ENCODE measurements at places on chromosomes 13 and 19. TPM values are rescaled to one million over a fixed set of nuclear protein-coding genes. Genes with fewer than 3 reads are reported as not detected.

DNA sequence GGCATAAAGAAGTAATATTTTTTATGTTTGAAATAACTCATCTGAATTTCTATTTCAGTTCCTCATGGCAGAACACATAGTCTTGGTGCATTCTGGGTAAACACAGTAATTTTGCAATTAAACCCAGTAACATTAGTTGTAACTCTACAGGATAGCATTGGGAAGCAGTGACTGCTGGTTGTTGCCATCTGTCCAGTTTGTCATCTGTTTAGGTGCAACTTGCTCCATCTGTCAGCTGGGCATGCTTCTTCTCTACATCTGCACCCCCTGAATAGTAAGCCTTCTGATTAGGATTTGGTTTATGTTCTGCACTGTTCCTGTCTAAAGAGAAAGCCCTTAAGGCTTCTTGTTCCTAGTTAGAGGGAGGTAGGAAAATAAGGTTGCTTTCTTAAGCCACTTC lies 63.5 kb upstream of the CSNK1A1L start:
- DNase-seq = no peak
- no peaks in the 10 kb centered on the region for H3K36me3 ChIP-seq
- H3K4me3 ChIP-seq = no peak overlapping the region
- H3K27me3 ChIP-seq = no peaks in the 10 kb centered on the region
- no peaks in the 10 kb centered on the region for H3K4me1 ChIP-seq
- H3K27ac ChIP-seq = no peak overlapping the region

DNA sequence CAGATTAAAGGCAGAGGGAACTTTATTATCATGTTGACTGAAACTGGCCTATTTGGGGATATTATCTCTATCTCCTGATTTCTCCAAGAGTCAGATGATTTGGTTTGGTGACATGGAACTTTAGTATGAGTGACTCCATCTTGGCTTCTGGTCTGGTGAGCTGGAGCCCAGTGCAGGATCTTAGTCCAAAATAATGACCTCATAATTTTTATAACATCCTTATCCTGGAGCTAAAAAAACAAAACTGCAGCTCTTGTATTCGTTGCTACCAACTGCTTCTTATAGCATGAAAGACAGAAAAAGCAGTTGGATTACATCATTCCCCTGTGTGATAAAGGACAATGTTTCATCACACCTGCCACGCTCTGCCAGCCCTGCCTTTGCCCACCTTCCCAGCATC lies 39.3 kb upstream of the RNF17 start:
- H3K27ac ChIP-seq = no peak overlapping the region
- H3K36me3 ChIP-seq = no peaks in the 10 kb centered on the region
- no peak for DNase-seq
- H3K4me1 ChIP-seq = no peaks in the 10 kb centered on the region
- peaks cover 20% of the 10 kb centered on the region for H3K27me3 ChIP-seq

- H3K36me3 ChIP-seq = no peaks in the 10 kb centered on the region
- no peak for DNase-seq
- H3K27me3 ChIP-seq = peaks cover 3% of the 10 kb centered on the region
- H3K4me1 ChIP-seq = peaks cover 6% of the 10 kb centered on the region
- no peak overlapping the region for H3K4me3 ChIP-seq
Measured at GRCh38 chr13:30440910-30441703, 18.8 kb downstream of the UBE2L5 start.

GRCh38 chr19:51822325-51822724 lies 27.4 kb downstream of the FPR3 start:
- H3K4me3 ChIP-seq = no peak overlapping the region
- no peak overlapping the region for H3K27ac ChIP-seq
- DNase-seq = no peak
- H3K4me1 ChIP-seq = no peaks in the 10 kb centered on the region
- H3K27me3 ChIP-seq = no peaks in the 10 kb centered on the region

- H3K4me3 ChIP-seq = no peak overlapping the region
- no peak for DNase-seq
- no peaks in the 10 kb centered on the region for H3K4me1 ChIP-seq
- H3K27ac ChIP-seq = no peak overlapping the region
Measured at GRCh38 chr13:71360041-71360440, 507.0 kb downstream of the DACH1 start.

DNA sequence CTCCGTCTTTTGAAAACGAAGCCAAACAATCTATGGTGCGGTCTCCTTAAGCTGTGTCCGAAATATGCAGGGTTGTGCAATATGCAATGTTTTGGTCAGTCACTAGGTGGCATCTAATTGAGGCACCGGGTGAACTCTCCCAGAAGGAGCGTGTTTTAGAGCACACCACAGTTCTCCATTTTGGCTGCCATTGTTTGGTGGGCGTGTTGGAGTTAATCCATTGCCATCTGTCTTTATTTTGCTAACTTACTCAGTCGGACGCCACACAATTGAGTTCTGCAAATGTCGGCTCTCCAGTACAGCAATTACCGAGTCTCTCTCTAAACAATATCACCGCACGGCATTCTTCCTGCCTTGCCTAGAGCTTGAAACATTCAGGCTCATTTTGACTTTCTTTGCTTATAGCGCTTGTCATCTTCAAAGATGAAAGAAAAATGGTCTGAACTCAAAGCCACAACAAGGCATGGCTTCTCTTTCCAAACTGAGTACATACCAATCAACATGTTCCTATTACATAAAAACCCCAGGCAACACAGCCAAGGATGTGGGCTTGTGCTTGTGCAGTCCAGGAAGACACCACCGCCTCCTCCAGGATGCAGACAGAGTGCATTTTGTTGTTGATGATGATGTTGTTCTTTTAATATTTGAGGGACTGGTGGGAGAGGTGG lies 182.0 kb upstream of the SERP2 start:
- H3K27me3 ChIP-seq = peaks cover 51% of the 10 kb centered on the region
- peaks cover 3% of the 10 kb centered on the region for H3K36me3 ChIP-seq
- no peak overlapping the region for H3K27ac ChIP-seq
- H3K4me3 ChIP-seq = no peak overlapping the region
- DNase-seq = peak; percentile 17

- no peak for DNase-seq
- no peak overlapping the region for H3K27ac ChIP-seq
- no peaks in the 10 kb centered on the region for H3K4me1 ChIP-seq
- peaks cover 13% of the 10 kb centered on the region for H3K36me3 ChIP-seq
- H3K27me3 ChIP-seq = no peaks in the 10 kb centered on the region
Measured at GRCh38 chr19:5112681-5113575, 144.0 kb downstream of the KDM4B start.

- H3K4me3 ChIP-seq = no peak overlapping the region
- H3K27me3 ChIP-seq = no peaks in the 10 kb centered on the region
- peaks cover 14% of the 10 kb centered on the region for H3K36me3 ChIP-seq
- H3K27ac ChIP-seq = no peak overlapping the region
- DNase-seq = no peak
Measured at GRCh38 chr13:32431361-32431760, 3.4 kb upstream of the N4BP2L1 start.

DNA sequence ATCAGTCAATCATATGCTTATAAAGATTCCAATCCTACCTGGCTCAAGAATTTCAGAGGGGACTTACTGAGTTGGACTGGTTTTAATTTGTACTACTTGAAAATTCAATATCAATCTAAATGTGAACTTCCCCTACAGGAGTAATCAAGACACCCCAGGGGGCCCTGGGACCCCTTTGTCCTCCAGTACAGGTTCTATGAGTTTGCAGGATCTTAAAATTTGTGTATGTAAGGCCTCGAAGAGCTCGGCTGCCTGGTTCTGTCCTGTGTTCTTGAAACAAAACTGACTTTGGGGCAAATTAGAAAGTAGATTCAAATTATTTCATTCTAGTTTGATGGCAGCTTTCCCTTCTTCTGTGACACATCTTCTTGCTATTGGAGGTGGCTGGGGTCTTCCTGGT lies 261.3 kb downstream of the KCNRG start:
- no peak for DNase-seq
- no peaks in the 10 kb centered on the region for H3K36me3 ChIP-seq
- H3K4me3 ChIP-seq = no peak overlapping the region
- no peaks in the 10 kb centered on the region for H3K4me1 ChIP-seq
- H3K27me3 ChIP-seq = peaks cover 6% of the 10 kb centered on the region

DNA sequence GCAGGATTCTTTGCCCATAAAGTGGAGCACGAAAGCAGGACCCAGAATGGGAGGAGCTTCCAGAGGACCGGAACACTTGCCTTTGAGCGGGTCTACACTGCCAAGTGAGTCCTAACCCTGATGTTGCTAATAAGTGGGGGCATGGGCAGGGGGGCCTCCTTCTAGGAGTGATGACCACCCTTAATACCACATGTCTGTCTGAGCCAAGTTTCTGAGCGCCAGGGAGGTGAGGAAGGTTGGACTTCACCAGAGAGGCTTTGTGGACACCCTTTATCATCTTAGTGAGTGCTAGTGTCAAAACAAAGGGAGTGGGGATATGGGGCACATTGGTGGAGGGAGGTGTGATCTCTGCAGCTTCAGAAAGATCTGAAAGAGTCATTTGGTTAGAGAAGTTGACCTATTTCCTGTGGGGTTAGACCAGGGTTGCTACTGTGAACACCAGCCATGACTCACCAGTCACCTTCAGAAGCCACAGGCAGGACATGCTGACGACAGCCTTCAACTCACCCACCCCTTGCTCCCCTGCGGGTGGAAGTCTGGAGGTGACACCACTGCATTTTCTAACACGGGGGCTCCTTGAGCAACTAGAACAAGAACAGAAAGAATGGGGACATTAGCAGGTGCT lies 8.8 kb downstream of the ALOX5AP start:
- peaks cover 53% of the 10 kb centered on the region for H3K36me3 ChIP-seq
- peak overlapping the region; percentile 85 for H3K27ac ChIP-seq
- H3K4me3 ChIP-seq = peak overlapping the region; percentile 51
- peaks cover 59% of the 10 kb centered on the region for H3K4me1 ChIP-seq

DNA sequence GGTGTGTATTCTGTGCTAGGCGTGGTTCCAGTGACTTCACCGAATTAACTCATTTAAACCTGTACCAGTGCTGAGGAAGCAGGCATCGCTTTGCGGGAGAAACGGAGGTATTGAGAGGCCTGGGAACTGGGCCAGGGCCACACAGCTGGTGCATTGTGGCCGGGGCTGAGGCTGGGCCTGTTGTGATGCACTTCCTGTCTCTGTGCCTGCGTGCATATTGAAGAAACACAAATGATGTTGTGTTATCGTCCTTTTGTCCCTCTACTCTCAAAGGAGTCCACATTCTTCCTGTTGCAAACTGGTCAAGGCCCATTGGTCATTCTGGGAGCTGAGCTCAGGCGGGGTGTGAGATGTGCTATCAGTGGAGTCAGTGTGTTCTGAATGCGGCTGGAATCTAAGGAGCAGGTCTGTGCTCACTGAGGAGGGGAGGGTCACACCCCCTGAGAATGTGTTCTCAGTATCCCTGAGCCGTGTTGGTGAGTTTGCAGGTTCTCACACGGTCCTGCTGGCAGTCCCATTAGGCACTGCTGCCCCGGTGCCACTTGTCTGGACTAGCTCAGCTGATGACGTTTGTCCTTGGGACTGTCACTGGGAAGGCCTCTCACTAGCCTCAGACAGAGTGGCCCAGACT lies 62.1 kb downstream of the ARHGEF7 start:
- peak overlapping the region; percentile 24 for H3K4me3 ChIP-seq
- peaks cover 57% of the 10 kb centered on the region for H3K36me3 ChIP-seq

GRCh38 chr19:14300303-14300702 lies 80.9 kb upstream of the ADGRE5 start:
- no peaks in the 10 kb centered on the region for H3K36me3 ChIP-seq
- no peak overlapping the region for H3K4me3 ChIP-seq
- H3K27me3 ChIP-seq = peaks cover 15% of the 10 kb centered on the region
- no peaks in the 10 kb centered on the region for H3K4me1 ChIP-seq
- no peak overlapping the region for H3K27ac ChIP-seq
- no peak for DNase-seq

GRCh38 chr13:44088411-44088810 lies 208.7 kb downstream of the LACC1 start:
- peaks cover 20% of the 10 kb centered on the region for H3K4me1 ChIP-seq
- no peaks in the 10 kb centered on the region for H3K36me3 ChIP-seq
- DNase-seq = no peak

GRCh38 chr13:96002322-96003131 lies 50.7 kb downstream of the UGGT2 start:
- no peaks in the 10 kb centered on the region for H3K27me3 ChIP-seq
- no peak overlapping the region for H3K27ac ChIP-seq
- no peaks in the 10 kb centered on the region for H3K36me3 ChIP-seq
- H3K4me3 ChIP-seq = no peak overlapping the region

DNA sequence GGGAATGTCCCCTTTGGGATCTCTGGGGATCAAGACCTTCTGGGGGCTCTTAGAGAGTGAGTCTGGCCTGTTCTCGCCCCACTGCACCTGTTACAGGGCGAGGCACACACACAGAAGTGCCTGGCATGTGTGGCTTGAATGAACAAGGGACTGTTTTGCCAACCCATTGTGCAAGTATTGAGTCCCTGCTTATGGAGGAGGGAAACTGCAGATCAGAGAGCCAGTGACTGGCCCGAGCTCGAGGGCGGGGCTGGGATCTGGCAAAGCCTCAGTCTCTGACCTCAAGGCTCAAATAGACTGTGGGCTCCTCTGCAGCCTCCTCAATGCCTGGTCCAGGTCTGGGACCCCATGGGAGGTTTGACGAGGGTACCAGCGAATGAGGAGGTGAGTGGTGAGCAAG lies 5.5 kb downstream of the RAVER1 start:
- H3K36me3 ChIP-seq = peaks cover 24% of the 10 kb centered on the region
- peaks cover 10% of the 10 kb centered on the region for H3K4me1 ChIP-seq
- DNase-seq = no peak
- H3K27me3 ChIP-seq = no peaks in the 10 kb centered on the region
- H3K27ac ChIP-seq = no peak overlapping the region

GZMM gene
- 52.7 TPM for total RNA-seq

MAP3K10 gene
- 13.8 TPM for total RNA-seq

NCAN gene
- total RNA-seq = 0.20 TPM

FCAR gene
- not detected for total RNA-seq

MCF2L gene
- total RNA-seq = not detected

BBC3 gene
- 13.8 TPM for total RNA-seq

PSG6 gene
- not detected for total RNA-seq

LPAR6 gene
- 4.9 TPM for total RNA-seq

PSG11 gene
- not detected for total RNA-seq

S1PR5 gene
- total RNA-seq = not detected

Data from activated T-helper 1 cell treated with anti-CD3 and anti-CD28 coated beads, Interleukin-12 subunit alpha, Interleukin-12 subunit beta, Interleukin-2, Interleukin-4 antibody, amounts not matched to agents 30 ng/mL and 10 ng/mL and 1 ng/mL, durations not matched to agents 14 hours and 24 hours and 36 hours (primary cell).